ENCODE measurements at places on chromosomes 3 and 15.

GRCh38 chr3:151306168-151306810 lies 10.3 kb downstream of the GPR87 start:
- DNase-seq = no peak

DNA sequence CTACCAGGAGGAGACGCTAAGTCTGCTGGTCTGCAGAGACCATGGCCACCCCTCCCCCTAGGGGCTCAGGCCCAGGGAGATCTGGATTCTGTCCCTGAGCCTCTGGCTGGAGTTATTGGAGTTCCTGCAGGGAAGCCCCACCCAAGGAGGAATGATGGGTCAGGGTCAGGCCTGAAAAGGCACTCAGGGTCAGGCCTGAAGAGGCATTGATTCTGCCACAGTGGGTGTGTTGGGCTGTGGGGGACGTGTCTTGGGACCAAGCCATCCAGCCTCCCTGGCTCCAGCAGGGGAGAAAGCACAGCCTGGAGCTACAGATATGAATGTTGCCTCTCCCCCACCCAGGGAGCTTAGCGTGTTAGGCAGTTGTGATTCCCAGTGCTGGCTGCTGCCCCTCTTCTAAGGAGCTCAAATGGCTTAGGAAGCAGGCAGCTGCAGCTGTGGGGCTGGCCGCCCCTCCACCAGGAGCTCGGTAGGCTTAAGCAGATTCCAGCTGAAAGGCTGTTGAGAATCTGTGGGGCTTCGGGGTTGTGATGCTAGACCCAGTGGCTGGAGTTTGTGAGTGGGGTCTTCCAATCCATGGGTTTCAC lies 176.7 kb downstream of the CHL1 start:
- DNase-seq = no peak

DNA sequence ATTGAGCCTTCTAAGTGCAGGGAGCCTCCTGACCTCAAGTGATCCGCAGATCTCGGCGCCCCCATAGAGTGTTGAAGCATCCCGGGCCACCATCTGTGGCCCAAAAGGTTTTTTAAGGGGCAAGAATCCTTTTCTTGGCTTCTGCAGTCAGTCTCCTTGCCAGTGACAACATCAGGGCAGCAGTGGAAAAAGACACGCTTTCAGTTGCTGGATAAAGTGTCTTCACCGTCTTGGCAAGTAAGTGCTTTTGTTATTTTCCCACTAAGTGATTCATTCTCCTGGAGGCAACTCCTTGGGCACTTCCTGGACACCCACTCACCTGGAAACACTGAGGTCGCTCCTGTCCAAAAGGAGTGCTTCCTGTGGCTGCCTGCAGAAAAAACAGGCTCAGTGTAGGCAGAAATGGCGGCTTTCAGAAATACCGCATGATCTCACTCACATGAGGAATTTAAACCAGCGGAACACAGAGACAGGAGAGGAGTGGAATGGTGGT lies 71.7 kb upstream of the ABHD2 start:
- DNase-seq = no peak

- no peak for DNase-seq
Observed at GRCh38 chr3:17619968-17620367, 122.5 kb downstream of the TBC1D5 start.

GRCh38 chr3:52341123-52341522 lies 25.0 kb downstream of the DNAH1 start:
- DNase-seq = no peak

DNA sequence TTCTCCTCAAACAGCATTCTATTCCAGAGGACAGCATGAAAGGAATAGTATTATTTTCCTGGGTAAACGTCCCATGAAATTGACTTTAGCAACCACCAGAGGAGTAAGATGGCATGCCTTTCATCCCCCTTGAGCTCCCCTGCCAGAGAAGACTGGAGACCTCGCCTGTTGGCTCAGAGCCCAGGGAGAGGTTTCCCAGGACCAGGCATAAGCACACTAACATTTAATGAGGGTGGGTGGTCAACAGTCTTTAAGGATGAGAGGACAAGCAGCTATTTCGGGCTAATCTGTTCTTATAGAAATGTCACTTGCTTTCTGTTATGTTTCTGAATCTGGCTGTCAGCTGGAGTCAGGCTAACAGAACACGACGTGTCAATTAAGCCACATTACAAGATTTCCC lies 390.5 kb downstream of the GABRG3 start:
- DNase-seq = no peak

- DNase-seq = no peak
Observed at GRCh38 chr15:83775738-83776137, 121.8 kb downstream of the ADAMTSL3 start.

DNA sequence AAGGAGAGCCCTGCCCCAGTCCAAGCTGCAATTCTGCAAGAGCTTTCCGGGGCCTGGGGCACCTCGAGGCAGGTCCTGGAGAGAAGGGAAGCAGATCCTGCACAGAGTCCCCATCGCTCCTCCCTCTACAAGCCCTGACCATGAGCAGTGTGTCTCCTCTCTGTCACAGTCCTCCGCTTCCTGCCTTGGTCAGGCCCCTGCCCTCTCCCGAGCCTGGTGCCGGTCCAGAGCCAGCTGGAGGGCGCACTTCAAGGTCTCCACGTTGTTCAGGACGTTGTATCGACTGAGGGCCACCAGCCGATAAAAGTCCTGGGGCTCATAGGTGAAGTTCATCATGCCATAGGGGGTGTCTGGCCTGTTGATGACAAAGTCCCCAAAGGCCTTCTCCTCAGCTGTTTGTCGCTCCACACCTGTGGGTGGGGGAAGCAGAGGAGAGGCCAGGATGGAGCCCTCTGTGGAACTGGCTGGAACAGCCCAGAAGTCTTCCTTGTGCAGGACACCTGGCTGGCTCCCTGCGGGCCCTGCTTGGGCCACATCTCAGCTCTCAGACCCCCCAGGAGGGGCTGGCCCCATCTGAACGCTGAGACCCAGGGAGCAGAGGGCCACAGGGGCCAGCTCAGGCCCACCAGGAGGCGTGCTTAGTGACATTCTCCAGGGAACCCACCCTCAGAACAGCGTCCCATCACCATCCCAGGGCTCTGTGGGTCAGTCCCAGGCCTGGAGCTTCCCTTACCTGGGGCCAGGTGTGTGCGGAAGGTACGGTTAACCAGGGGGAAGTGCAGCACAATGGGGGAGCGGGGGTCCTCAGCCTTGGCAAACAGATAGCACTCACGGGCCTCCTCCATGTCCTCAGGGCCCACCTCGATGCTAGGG lies 14.4 kb downstream of the PLA2G4F start:
- no peak for DNase-seq

DNA sequence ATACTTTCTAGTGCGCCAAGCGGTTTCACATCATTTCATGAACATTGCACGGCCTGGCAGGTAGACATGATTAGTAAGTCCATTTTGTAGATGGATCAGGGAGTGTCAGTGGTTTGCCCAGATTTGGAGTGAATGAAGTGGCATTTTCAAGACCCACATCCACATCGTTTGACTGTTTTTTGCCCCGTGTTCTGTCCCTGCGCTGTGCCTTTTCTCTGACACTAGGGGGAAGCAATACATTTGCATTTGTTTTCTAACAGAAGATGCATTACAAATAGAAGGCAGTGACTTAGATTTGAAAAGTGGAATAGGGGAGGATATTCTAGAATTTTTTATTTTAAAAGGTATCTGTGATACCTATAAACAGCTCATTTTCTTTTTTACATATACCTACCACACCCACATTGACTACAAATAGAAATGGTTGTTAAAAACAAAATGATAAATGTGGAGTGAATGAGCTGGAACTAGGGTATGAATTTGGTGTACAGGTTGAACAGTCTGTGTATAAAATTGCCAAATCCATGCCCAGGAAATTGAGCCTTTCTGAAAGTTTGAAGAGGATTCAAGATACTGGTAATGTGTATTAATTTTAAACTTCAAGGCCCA lies 98.0 kb downstream of the USP13 start:
- DNase-seq = no peak

DNA sequence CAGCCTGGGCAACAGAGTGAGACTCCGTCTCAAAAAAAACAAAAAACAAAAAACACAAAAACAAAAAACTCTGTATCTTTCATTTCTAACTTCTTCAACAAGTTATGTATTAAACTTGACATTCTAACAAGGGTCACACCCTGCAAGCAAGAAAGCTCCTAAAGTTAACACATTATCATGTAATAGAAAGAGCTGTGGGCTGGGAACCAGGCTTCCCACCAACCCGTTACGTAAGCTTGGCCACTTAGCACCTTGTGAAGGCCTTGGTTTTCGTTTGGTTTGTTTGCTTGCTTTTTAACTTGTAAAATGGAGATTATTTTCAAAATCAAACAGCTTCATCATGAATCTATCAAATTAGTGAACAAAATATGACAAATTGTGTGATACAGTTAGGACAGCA lies 47.0 kb downstream of the HEG1 start:
- no peak for DNase-seq

- no peak for DNase-seq
Observed at GRCh38 chr3:195251336-195252065, 19.5 kb downstream of the XXYLT1 start.

- no peak for DNase-seq
Observed at GRCh38 chr15:39246523-39246922, 334.4 kb upstream of the THBS1 start.

- DNase-seq = no peak
Observed at GRCh38 chr3:156253150-156253549, 132.8 kb downstream of the KCNAB1 start.

- DNase-seq = no peak
Observed at GRCh38 chr3:89372456-89372855, 265.0 kb downstream of the EPHA3 start.

GRCh38 chr3:40045051-40045450 lies 235.6 kb downstream of the MYRIP start:
- no peak for DNase-seq

- DNase-seq = no peak
Observed at GRCh38 chr3:171565481-171566058, 105.4 kb upstream of the TNIK start.

GRCh38 chr15:47890397-47891150 lies 173.3 kb downstream of the SEMA6D start:
- no peak for DNase-seq

- no peak for DNase-seq
Observed at GRCh38 chr15:20407553-20407952, 134.0 kb downstream of the GOLGA6L6 start.

DNA sequence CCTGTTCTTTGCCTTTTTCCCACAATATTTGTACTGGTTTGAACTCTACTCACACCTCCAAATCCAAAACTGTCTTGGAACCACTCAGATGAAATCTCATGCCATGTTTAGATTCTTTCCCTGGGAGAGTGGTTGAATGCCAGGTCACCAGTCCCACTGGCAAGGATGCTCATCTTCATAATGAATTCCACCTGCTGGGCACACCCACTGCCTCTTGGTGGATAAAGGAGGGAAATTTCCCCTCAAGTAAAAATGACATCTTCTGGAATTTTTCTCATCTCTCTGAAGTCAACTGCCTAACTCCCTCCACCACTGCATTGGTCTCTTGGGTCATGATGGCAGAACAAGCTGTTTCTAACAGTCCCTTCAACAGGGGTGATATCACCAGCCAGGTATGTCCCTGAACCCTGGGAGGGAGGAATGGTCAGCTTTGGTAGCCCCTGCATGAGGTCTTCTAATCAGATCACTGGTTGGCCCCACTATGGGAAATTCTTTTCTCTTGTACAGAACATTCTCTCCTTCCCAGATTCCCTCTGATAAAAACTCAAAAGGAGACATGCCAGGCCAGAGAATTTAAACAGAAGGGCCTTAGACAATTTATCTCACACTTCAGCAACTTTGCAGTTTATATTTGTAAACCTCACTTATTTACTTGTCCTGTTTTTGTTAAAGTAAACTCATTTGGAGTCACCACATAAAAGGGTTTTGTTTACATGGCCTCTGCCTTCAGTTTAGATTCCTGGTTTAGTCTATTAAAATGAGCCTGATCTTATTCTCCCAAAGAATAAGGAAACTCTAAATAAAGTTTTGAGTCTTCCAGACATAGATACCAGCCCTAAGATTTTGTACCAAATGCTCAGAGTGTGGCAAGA lies 143.4 kb downstream of the WNT5A start:
- no peak for DNase-seq

DNA sequence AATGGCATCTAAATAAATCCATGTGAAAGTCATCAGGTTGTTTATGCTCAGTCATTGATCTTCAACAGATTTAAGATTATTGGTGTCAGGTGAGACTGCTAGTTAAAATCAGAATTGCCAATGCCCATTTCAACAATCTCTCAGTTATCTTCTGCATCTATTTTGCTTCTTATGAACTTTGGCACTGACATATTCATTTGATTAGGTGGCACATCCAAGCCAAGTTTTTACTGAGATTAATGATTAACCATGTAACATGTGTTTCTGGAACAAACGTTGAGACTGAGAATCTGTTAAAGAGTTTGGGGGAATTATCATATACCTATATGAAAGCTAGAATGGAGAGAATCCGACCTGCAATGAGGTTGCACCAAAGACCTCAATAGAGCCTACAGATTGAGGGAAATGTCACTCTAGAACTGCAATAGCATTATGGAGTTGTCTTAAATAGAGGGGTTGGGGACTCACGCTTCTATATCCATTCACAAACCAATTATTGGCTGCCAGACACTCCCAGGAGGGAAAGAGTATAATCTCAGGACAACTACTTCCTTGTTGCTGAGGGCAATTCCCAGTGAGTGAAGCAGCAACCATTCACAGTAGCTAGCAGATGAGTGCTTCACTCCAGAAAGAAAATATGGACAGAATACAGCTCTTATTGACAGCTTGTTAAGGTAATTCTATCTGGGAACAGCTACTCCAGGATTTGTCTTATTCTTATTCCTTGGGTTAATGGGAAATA lies 891.3 kb downstream of the SQOR start:
- DNase-seq = no peak

- no peak for DNase-seq
Observed at GRCh38 chr3:122977746-122978466, 49.7 kb downstream of the SEMA5B start.

- no peak for DNase-seq
Observed at GRCh38 chr15:67013696-67014095, 51.7 kb upstream of the SMAD3 start.

- DNase-seq = no peak
Observed at GRCh38 chr3:134651347-134652041, 672 bp upstream of the KY start.

DNA sequence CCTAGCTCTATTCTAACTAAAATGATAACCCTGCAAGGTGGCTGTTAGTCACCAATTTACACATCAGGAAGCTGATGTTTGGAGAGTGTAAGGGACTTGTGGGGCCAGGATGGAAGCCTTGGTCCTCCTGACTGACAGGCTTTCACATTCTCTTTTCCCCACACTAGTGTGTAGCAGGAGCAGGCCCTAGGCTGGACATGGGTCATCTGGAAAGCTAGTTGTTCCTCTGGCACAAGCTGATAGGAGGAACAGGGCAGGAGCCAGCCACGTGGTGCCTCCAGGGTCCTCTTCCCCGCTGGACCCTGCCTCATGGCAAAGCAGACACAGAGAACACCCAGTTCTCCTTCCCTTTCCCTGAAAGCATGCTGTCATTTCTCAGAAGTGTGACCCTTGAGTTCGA lies 18.1 kb upstream of the RBSN start:
- no peak for DNase-seq

- no peak for DNase-seq
Observed at GRCh38 chr3:125212509-125213363, at the start of gene SLC12A8. SLC12A8 (minus strand) TSS chr3:125212748; CDS start chr3:125211349, 1,399 bp downstream.

- DNase-seq = no peak
Observed at GRCh38 chr3:193378706-193379105, at the start of gene ATP13A5. ATP13A5 (minus strand) TSS chr3:193378753; CDS start chr3:193378725, 28 bp downstream.

- DNase-seq = no peak
Observed at GRCh38 chr3:134802428-134803050, 7.5 kb downstream of the EPHB1 start.
